ENCODE measurements at places on chromosomes 2 and 18.

DNA sequence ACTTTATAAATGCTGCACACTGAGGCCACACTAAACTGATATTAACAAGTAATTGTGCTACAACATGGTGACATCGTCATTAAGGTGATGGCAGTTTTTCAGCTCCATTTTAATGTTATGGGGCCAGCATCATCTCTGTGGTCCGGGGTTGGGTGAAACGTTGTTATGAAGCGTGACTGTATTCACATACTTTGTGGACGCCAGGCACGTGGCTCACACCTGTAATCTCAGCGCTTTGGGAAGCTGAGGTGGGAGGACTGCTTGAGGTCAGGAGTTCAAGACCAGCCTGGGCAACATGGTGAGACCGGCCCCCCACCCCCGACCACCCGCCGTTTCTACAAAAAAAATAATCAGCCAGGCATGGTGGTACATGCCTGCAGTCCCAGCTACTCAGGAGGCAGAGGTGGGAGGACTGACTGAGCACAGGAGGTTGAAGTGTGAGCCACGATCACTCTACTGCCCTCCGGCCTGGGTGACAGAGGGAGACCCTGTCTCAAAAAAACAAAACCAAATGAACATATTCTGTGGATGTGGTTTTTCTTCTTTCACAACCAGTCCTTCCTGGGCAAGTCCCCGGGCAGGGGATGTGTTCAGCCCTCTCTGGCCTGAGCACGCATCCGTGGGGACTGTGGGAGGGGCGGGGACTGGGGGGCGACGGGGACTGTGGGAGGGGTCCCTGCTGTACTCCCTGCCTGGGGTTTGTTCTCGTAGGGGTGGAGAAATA lies 12.9 kb upstream of the GAL3ST2 start:
- no peak for DNase-seq

DNA sequence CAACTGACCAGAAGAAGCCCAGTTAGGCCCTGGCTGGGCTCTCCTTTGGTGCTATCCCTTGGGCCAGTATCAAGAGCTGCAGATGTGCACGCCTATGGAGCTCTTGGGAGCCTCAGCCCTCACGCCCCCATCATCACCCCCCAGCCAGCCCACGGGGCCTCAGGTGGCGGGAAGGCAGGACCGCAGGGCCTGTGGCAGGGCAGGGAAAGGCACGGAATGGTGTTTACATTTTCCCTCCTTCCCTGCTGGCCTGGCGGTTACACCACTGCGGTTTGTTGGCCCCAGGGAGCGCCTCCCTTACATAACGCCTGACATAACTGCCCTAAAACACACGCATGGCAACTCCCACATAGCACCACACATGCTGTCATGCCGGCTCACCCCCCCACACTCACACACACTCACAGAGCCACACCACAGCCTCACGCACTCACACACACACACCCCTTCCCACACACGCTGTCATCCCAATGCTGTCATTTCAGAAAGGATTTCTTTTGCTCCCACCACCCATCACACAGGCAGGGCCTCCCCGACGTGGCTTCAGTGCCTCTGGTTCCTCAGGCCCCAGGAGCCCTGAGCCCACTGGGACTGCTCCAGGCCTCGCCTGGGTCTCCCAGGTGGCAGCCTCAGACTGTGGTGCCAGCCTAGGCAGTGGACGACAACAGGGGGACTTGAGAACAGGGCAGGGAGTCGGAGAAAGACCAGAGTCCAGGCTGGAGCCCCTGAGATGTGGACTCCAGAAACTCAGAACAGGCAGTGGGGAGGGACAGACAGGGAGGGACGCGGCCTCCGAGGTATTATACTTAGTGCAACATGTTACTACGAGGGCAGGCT lies 15.7 kb downstream of the ZFP36L2 start:
- DNase-seq = peak; percentile 89

DNA sequence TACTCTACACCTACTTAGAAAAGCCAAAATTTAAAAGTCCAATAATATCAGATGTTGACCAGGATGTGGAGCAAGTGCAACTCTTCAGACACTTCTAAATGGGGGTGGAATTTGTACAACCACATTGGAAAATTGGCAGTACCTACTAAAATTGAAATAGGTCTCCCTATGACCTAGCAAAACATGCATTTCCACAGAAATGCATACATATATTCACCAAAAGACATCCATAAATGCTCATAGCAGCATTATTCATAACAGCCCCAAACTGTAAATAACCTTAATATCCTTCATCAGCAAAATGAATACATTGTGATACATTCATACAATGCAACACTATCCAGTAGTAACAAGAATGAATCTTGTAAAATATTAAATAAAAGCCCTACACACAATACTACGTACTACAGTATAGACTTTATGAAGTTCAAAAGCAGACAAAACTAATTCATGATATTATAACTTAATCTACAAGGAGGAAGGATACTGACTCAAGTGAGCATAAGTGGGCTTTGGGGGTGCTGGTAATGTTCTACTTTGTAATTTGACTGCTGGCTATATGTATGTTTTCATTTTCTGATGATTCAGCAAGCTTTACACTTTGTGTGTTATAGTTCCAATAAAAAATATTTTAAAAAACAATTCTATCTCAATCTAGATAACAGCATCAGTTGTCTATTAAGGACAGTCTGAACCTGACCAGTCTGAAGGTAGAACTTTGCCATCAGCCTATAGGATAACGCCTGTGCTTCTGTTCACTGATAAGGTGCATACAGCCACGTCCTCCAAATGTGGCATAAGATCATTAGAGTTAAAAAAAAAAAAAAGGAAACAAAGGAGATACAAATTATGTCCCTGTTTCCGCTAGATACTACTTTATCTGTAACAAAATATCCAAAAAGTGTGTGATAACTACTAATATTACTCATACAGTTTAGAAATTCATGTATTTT lies 6.6 kb upstream of the TNFRSF11A start:
- DNase-seq = no peak

- DNase-seq = no peak
These were observed 283.6 kb upstream of the TRIB2 start for GRCh38 chr2:12432985-12433625.

- DNase-seq = no peak
These were observed 33.0 kb downstream of the SLC35F5 start for GRCh38 chr2:113723411-113723810.

DNA sequence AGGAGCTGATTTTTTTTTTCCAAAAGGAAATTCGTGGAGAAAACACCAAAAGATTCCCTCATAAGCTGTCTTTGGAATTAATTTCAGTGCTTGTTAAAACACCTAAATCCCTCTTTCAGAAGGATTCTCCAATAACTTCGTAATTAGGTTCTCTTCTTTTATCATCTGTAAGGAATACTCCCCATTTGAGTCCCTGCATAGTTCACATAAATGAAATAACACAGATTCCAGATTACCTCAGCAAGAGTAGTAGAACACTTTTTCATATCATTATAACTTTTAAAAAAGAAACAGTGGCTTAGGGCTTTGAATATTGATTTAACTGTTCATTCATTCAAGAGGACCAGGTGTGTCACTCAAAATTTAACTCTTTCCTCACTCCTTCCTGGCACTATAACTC lies 55.5 kb downstream of the ARHGAP28 start:
- peak; percentile 56 for DNase-seq

DNA sequence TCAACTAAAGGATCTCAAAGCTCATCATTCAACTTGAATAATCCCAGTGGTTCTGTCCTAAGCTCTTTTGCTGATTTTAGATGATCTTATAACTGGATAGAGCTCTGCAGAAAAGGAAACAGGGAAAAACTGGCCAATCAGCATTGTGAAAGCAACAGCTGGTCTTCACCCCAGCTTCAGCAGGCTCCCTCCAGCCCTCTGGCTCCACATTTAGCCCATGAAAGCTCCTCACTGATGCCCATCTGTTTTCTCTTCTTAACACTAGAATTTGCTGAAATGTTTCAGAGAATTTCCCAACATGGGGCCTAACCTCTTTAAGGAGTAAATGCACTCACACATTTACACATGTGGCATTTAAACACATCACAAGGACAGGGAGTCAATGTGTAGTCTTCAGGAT lies 223.3 kb downstream of the CNTNAP5 start:
- no peak for DNase-seq

DNA sequence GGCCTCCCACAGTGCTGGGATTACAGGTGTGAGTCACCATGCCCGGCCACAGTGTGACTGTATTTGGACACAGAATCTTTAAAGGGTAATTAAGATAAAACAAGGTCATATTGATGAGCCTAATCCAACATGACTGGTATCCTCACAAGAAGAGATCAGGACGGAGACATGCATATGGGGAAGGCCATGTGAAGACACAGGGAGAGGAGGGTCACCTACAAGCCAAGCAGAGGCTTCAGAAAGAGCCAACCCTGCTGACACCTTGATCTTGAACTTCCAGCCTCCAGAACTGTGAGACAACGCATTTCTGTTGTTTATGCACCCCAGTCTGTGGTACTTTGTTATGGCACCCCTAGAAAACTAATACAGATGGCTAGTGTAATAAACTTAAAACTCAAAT lies 72.4 kb downstream of the REV1 start:
- DNase-seq = no peak

DNA sequence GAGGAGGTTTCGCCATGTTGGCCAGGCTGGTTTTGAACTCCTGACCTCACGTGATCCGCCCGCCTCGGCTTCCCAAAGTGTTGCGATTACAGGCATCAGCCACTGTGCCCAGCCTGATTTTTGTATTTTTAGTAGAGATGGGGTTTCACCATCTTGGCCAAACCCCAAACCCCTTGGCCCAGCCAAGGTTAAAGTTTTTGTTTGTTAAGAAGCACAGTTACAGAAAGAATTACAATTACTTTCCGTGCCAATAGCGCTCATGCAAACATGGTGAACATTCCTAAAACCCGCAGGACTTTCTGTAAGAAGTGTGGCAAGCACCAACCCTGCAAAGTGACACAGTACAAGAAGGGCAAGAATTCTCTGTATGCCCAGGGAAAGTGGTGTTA lies 26.1 kb downstream of the ITSN2 start:
- DNase-seq = peak; percentile 9

DNA sequence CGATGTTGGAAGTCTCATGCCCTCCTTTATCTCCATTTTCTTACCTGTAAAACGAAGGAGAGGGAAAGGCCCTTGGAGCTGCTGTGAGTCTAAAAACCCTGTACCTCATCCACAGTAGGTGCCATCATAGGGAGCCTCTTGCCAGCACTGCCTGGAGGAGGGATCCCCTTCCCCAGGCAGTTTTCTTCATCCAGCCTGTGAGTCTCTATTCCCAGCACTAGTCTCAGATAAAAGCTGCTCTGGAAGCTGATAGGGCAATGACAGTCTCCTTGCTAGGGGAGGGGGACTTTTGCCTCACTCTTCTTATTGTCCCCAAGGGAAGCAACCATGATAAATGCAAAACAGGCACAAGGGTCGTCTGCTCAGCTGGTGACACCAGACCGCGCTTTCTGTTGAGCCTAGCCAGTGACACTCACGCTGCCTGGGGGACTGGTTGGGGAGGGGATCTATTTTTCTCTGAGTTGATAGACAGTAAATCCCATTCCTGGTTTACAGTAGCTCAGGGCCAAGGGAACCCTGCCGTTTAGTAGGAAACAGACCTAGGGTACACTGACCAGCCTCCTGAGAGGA lies 139.5 kb upstream of the NABP1 start:
- DNase-seq = no peak

DNA sequence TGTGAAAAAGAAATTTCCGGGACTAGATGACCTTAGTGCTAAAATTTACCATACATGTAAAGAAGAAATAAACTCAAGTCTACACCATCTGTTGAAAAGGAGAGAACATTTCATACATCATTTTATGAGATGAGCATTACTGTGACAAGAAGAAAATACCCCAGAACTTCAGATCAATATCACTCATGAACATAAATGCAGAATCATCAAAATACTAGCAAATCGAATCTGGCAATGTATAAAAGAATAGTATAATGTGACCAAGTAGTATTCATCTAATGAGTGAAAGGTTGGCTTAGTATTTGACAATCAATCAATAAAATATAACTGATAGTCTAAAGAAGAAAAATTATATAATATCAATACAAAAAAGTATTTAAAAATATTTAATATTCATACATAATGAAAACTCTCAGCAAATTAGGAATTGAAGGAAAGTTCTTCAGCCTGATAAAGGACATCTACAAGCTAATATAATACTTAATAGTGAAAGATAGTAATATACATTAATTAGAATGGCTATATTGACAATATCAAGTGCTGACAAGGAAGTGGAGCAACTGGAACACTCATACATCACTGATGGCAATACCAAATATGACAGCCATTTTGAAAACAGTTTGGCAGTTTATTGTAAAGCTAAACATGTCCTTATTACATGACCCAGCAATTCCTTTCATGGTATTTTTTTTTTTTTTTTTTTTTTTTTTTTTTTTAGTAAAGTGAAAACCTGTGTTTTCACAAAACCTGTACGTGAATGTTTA lies 231.4 kb upstream of the ZEB2 start:
- DNase-seq = no peak

DNA sequence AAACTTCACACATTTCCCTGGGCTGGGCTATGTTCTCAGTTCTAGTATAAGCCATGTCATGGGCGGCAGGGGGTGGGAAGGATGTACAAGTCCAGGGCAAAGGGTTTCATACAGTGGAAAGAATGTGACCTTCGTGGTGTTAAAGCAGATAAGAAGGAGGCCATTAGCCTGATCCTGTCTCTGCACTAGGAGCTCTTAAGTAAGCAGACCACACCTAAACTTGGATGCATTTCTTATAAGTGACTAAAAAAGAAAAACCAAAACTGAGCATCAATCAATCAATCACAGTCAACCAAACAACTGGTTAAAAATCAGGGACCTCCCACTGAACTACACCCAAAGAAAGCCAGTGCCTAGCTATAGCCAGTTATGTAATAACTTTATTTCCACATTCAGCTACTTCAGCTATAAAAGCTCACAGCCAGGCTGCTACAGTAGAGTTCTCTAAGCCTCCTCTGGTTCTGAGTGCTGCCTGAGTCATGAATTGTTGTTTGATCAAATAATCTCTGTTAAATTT lies 46.8 kb upstream of the RIOK3 start:
- DNase-seq = peak; percentile 5

GRCh38 chr2:203599509-203599908 lies 64.4 kb upstream of the RAPH1 start:
- DNase-seq = no peak

DNA sequence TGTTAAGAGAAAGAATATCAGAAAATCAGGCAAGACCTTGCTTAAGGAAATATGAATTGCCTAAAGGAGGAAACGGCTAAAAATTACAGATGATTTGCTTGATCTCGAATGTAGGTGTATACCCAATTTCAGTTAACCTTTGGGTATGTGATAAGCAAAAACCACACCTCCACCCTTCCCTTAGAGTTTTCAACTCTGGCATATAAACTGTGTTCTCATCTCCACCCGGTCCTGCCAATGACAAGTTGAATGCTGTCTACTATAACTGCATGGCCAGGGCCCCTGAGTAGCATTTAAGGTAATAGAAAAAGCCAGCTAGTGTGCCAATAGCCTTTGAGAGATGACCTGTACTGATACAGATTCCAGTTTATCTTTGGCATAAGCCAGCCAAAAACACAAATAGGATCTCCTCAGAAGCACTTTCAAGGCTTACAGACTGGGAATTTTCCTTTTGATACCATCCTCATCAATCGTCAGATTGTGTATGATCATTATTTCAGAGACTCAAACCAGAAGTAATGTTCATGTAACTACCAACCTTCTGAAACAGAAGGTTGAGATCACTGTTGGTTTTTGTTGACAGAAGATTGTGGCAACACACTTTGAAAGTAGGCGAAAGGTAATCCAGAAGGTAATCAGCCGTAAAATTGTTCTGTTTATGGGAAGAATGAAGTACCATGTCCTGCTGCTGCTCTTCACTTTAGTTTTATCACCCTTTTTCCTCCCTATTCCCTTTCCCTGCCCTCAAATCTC lies 163.1 kb downstream of the GFPT1 start:
- DNase-seq = no peak
